ENCODE measurements at places on chromosomes 1 and 21.
A peak's percentile ranks its signal among the peaks of the same experiment; 100 is the strongest.

DNA sequence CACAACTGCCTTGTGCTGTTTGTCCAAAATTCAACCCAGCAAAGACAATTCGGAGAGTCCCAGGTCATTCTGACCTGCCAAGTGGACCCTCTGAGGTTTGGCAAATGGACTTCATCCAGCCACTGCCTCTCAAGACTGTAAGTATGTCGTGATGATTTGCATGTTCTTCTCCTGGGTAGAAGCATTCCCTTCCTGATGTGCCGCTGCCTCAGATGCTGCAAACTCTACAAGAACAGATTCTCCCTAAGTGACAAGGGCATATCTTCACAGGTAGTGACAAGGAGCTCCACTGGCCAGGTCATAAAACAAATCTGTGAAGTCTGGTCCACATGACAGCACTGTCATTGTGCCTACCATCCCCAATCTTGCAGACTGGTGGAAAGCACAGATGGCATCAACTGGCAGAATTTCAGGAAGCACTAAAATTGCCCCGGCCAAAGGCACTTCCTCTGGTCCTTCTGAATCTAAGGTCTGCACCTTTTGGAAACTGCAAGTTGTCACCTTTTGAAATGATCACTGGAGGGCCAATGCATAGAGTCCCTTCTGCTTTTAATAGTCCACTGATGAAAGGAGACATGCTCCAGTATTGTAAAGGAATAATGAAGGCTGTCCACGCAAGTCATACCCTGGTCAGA lies 27.4 kb downstream of the POFUT2 start:
- no peak for DNase-seq

GRCh38 chr21:42538479-42539275 lies 25.0 kb downstream of the SLC37A1 start:
- no peak for DNase-seq

DNA sequence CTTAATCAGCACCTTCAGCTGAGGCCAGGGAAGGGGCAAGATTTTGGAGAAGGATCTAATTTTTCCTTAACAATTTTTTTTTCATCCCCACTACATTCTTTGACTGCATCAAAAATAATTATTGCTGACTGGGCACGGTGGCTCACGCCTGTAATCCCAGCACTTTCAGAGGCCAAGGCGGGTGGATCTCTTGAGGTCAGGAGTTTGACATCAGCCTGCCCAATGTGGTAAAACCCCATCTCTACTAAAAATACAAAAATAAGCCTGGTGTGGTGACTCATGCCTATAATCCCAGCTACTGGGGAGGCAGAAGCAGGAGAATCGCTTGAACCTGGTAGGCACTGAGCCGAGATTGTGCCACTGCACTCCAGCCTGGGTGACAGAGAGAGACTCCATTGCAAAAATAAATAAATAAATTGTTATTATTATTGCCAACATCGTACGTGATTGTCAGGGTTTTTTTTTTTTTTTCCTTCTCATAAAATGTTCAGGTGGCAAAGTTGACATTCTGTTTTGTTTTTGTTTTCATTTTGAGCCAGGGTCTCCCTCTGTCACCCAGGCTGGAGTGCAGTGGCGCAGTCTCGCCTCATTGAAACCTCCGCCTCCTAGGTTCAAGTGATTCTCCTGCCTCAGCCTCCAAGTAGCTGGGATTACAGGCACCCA lies 37.3 kb upstream of the MORC3 start:
- DNase-seq: no peak

GRCh38 chr1:25922056-25922970 lies 16.1 kb upstream of the STMN1 start:
- DNase-seq: no peak

DNA sequence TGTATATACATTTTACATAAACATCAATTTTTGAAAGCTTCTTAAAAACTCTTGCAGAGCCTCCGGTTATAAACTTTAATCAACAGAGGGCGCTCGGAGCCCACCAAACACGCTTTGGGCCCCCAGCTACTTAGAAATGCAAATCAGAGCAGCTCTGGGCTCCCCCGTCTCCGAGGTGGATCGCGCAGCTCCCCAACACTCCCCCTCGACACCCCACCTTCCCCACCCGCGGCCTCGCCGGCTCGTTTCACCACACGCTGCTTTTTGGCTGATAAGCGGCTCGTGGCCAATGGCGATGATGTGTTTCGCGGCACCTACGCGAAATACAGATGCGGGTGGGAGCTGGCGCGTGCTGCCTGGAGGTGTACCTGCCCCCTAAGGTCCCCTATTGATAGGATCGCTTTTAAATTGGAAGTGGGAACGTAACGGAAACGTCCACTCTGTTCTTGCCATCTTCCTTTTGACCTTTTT lies 1.7 kb upstream of the KIF26B start:
- DNase-seq: no peak

DNA sequence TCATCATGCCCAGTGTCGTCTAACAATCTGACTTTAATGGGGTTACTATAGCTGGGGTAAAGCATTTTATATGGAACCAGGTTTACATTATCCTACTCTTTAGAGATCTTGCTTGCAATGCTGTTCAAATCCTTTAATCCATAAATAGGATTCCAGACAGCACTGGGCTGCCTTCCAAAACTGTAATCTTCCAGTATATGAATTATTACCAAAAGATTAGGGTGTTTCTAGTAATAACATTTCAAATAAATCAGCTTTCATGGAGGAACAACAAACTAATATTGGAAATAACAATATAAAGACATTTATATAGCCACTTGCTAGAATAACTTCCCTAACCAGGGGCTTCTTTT lies 88.6 kb upstream of the PLXNA2 start:
- DNase-seq: no peak

DNA sequence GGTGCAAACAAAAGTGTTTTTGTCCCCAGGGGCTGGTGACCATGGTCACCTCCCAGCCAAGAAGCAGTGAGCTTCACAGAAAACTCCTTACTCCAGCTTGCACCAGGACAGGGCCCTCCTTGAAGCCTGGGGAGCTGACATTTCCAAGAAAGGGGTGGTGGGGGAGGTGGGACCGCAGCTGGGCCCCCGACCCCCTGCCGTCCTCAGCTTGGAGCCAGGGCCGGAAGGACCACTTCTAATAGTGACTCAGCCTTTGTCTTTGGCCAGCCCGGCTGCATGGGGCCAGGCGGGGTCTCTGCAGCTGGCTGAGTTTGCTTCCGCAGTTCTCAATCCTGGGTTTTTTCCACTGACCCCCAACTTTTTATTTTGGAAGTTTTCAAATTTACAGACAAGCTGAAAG lies 136.5 kb upstream of the POU3F1 start:
- no peak for DNase-seq

DNA sequence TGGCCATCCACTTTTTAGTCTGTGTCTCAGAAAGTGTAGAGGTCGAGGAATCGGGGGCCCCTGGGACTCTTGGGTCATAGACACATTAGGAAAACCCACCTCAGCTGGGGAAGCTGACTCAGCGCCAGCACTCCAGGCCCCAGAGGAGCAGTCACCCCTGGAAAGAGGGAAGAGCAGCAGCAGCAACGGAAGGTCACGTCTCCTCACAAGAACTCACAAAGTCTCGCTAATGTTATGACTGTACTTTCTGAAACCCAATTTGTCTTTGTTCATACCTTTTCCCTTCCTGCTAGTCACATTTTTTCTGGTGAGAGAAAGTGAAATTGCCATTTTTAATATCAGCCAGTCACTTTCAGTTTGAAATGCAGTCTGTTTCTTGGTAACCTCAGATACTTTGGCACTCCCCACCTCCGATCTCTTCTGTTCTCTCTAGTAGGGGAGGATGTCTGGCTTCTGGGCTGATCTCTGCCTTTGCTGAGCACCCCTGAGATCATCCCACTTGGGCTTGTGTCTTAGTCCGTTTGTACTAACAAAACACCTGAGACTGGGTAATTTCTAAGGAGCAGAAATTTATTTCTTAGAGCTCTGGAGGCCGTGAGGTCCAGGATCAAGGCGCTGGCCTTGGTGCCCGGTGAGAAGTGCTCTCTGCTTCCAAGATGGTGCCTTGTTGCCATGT lies 6.0 kb upstream of the NLRP3 start:
- DNase-seq: no peak

- DNase-seq: no peak
Measured at GRCh38 chr1:54355931-54356679, 50.1 kb downstream of the SSBP3 start.

- DNase-seq: no peak
Measured at GRCh38 chr1:101079341-101079740, 53.8 kb upstream of the DPH5 start.

DNA sequence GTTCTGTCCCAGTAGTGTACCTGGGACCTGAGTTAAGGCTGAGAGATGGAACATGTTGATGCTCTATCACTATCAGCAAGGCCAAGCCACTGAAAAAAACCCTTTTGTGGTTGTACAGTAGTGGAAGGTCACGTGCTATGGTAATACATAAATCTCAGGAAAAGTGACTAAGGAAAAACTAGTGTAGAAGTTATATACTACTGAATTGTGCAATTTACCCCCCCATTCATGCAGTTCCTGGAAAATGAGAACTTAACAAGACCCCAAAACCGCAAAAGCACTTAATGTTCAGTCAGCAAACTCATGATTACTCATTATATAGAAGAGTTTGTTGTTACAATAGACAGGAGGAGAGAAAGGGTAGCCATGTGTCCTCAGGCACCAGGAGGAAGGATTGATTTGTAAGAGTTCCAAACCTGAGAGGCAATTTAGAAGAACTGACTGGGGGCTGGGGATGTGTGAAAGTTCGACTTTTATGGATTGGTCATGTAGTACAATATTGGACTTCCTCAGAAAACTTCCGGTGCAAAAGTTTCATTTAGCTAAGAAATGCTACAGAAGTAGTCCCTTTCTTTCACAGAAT lies 91.6 kb downstream of the RGL1 start:
- no peak for DNase-seq

DNA sequence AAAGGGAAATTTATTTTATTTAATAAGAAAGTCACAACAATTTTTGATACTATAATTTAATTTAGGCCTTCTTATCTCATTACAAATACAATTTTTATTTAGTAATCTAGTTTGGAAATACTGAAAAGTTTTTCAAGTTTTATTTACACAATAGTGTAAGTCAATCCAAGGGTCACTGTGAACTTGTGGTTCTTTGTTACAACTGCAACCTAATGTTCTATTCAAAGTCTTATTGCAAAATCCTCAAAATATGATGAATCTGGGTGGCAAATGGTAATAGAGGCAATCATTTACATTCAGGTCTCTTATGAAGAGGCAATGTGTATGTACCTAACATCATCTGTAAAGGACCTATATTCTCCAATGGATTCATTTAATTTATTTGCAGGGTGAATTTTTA lies 421.2 kb downstream of the DPYD start:
- DNase-seq: no peak

DNA sequence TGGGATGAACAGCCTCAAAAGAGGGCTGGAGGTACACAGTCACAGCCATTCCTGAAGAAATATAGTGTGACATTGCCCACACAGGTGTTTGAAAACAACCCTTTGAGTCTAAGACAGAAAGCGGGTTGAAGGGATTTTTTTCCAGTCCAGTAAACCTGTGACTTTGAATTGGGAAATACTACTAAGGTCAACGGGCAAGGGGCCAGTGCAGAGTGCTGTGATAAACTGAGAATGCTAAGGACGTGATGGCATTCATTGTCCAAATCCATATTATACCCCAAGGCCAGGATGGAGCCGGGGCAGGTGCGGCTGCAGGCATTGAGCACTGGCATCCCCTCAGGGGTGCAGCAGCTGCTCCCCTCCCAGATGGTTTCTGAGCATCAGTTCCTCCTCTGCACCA lies 36.6 kb downstream of the KIAA0040 start:
- DNase-seq: no peak

DNA sequence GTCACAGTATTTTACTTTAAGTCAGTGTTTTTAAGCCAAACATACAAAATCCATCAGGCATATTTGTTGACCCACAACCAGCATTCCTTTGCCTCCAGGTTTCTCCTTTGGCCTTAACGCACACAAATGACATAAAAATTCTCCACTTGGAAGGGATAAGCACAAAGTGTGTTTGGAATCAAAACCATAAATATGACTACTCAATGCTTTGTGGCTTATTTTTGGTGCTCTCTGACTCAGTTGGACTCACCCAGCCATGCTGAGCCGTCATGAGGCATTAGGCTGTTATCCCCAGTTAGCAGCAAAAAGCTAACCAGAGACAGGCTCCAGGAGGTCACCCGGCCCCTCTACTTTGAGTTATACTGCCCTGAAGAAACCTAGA lies 948 bp downstream of the PRUNE1 start:
- DNase-seq: peak; percentile 39

- DNase-seq: no peak
Measured at GRCh38 chr21:44513389-44514217, 26.4 kb downstream of the KRTAP10-1 start.

DNA sequence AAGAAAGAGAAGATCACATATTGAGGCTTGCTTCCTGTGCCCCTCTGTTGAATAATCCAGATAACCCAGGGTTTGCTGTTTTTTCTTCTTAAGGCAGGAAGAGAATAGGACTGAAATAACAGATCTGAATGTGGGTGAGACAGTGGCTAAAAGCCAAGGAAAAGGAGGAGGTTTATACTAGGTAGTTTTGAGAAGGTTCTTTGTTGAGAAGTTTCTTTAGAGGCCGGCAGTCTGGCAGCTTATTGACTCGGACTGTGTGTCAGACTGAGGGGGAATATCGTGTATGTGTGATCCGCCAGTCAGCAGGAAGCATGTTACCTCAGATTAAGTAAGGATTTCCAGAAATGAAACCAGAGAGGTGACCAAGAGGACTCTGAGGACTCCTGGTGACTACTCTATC lies 119.8 kb downstream of the PLA2G4A start:
- no peak for DNase-seq

- no peak for DNase-seq
Measured at GRCh38 chr1:20184997-20185833, 681 bp upstream of the UBXN10 start.

DNA sequence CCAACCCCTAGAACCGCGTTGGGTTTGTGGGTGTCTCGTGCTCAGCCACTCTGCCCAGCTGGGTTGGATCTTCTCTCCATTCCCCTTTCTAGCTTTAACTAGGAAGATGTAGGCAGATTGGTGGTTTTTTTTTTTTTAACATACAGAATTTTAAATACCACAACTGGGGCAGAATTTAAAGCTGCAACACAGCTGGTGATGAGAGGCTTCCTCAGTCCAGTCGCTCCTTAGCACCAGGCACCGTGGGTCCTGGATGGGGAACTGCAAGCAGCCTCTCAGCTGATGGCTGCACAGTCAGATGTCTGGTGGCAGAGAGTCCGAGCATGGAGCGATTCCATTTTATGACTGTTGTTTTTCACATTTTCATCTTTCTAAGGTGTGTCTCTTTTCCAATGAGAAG lies 18.7 kb downstream of the TFF3 start:
- DNase-seq: no peak

DNA sequence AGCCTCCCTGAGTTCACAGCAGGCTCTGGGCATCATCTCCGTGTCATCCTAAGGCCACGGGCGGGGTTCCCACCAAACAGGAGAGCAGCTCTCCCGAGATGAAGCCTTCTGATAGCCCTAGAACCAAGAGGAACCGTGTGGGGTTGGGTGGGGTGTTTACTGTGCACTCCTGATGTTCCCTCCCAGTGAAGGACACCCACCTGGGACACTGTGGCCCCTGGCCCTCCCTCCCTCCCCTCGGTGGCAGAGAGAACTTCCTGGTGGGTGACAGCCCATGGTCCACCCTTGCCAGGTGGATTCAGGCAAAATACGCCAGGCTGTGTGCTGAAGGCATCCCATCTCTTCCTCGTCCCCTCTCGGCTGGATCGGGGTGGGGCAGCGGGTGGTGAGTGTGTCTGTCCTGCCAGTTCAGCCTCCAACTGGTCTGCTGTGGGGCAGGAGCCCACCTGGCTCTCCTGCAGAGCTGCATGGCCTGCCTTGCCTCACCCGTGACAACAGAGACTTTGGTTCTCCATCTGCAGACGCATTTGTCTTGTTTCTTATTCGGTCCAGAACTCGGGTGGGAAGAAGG lies 15.6 kb upstream of the C1orf174 start:
- no peak for DNase-seq

- DNase-seq: no peak
Measured at GRCh38 chr1:14320518-14320917, 278.0 kb upstream of the KAZN start.
